Activated T-helper 17 cell treated with anti-CD3 and anti-CD28 coated beads, Interleukin-2, amount 50 U/mL, for 72 hours (primary cell): ENCODE measurements at places on chromosomes 3 and 15. TPM values are rescaled to one million over a fixed set of nuclear protein-coding genes. Genes with fewer than 3 reads are reported as not detected.
A peak's percentile ranks its signal among the peaks of the same experiment; 100 is the strongest.

PLSCR2 gene
- total RNA-seq: not detected

ESYT3 gene
- total RNA-seq: 0.09 TPM

FAM107A gene
- not detected for total RNA-seq

KLHL40 gene
- total RNA-seq: not detected

DNA sequence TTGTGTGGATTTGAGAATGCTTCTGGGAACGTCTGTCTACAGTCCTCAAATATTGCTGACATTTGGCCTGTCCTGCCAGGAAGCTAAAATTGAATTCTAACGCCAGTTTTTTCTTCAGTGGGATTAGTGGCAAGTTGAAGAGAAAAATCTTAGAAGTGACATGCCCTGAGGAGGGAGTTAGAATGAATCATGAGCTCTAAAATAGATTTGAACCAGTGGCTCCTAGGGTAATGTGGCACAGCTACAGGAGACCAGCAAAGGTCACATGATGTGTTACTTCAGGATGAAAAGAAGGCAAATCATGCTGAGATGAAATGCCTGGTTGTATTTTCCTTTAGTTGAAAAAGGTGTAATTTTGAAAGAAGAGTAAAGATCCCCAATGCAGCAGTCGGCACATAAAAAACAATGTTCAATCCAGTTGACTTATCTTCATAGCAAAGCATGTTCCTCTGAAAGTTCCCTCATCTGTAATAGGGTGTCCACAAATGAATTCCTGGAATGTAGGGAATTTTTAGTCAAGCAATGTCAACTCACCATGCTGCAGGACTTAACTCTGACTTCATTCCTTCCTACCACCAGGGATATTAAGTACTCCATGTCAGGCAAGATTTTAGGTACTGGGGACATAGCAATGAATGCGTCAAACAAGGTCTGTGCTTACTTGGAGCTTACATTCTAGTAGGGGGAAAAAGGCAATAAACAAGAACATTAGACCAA lies 171.6 kb downstream of the CADPS start:
- no peak overlapping the region for H3K4me3 ChIP-seq
- no peaks in the 10 kb centered on the region for H3K4me1 ChIP-seq
- no peak overlapping the region for H3K27ac ChIP-seq
- H3K27me3 ChIP-seq: peaks cover 13% of the 10 kb centered on the region

CD200 gene
- total RNA-seq: 5.1 TPM

IL16 gene
- 95.0 TPM for total RNA-seq

DNA sequence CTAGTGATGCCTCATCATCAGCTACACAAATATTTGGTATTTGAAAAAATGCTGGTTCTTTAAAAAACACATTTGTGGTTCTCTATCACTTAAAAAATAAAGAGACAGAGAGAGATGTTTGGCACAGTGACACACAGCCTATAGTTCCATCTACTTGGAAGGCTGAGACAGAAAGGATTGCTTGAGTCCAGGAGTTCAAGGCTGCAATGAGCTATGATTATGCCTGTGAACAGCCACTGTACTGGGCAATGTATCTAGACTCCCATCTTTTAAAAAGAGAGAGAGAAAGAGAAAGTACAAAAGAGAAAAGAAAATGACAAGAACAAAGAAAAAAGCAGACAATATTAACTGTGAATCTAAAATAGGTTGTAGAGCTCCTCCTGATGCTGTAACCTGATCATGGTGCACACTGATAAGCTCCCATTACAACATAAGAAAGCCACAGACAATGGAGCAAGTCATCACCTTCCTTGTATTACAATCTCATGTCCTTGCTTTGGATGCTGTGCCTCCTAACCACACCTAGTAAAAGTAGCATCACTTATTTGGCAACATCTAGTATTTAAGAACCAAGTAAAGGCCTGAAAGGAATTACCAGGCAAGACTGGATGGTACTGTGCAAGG lies 31.7 kb upstream of the MAP4 start:
- no peak for ATAC-seq
- H3K4me3 ChIP-seq: no peak overlapping the region
- H3K27me3 ChIP-seq: no peaks in the 10 kb centered on the region
- H3K27ac ChIP-seq: no peak overlapping the region
- H3K4me1 ChIP-seq: peaks cover 8% of the 10 kb centered on the region

GRCh38 chr3:187540847-187541246 lies 129.3 kb downstream of the SST start:
- no peaks in the 10 kb centered on the region for H3K36me3 ChIP-seq
- H3K27me3 ChIP-seq: peaks cover 24% of the 10 kb centered on the region
- no peak for ATAC-seq
- H3K4me3 ChIP-seq: no peak overlapping the region

GOLGA6B gene
- total RNA-seq: 0.13 TPM

P2RY14 gene
- total RNA-seq: 1.3 TPM

DNA sequence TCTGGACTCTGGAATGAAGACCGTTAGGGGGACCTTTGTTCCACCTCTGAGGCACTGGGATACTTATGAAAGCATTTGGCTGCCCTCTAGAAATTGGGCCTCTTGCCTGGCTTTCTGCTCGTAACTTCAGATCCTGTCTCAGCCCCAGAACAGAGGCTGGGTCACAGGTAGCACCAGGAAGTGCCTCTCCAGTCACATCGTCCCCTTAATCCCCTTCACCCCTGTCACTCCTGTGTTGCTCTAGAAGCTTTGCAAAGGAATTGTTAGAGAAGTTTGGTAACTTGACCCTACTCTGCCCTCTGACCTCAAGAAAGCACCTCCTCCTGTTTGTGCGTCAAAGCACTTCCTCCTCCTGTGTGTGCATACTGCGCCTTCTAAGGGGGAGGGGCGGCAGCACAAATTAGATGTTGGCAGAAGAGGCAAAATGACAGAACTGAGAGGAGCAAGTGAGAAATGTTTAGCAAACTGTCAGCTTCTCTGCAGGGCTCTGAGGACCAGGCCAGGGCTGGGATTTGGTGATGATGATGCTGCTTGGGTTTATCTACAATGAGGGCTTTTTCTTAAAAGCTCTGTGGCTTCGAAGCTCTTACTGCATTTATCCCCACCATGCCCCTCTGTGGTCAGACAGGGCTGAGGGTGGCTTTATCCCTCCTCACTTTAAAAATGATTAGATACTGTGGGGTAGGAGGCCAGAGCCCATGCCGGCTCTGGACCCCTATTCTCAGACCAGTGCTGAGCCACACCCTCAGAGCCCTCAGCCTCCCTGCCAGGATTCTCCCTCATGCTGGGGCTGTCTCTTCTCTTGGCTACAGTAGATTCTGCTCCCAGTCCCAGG lies 76.2 kb downstream of the LARS2 start:
- ATAC-seq: no peak
- H3K36me3 ChIP-seq: peaks cover 42% of the 10 kb centered on the region
- H3K27me3 ChIP-seq: no peaks in the 10 kb centered on the region
- peaks cover 13% of the 10 kb centered on the region for H3K4me1 ChIP-seq
- no peak overlapping the region for H3K4me3 ChIP-seq
- H3K27ac ChIP-seq: peak overlapping the region; percentile 54

GRIP2 gene
- total RNA-seq: 0.21 TPM

EPHB1 gene
- total RNA-seq: 1.2 TPM

DNA sequence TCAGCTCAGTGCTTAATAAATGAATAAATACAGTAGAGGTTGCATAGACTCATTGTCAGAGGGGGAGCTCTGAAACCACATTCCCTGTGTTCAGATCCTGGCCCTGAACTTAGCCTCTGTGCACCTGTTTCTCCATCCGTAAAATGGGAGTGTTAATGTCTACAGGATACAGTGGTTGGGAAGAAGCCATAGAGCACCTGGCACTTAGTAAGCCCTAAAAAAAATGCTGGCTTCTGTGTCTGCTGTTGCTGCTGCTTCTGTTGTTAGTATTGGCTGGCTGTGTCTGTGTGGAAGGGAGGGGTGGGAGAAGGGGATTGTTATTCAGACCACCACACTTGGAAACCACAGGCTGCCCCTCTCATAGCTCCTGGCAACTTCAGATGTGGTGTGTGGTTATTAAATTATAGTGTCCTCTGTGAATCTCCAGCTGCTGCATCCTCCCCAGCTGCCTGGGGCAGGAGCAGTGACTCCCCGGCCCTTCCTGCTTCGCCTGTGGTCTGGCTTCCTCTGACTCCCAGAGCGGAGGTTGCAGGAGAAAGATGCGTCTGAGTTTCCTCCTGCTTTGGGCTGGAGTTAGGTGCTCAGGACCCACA lies 31.0 kb downstream of the FGD5 start:
- H3K4me3 ChIP-seq: no peak overlapping the region
- no peaks in the 10 kb centered on the region for H3K36me3 ChIP-seq
- H3K27ac ChIP-seq: no peak overlapping the region
- peaks cover 6% of the 10 kb centered on the region for H3K27me3 ChIP-seq

CAPN3 gene
- total RNA-seq: 4.6 TPM

DNA sequence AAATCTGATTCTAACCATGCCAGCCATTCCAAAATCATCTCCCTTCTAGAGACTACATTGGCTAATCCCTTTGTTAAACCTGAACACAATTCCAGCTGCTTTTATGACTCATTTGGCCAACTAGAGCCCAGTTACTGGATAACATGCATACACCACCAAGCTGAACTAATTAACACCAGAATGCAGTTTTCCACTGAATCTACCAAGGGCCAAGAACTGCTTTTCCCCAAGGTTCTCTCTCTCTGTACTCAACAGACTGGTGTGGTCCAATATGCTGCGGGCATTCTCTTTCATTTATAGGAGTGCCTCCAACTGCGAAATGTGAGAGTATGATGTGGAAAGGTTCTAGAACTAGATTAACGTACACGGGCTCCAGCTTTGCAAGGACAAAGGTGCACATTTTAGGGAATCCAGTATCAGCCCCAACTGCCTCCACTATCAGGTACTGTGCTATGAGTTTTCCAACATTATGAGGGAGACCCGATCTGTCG lies 1.5 kb downstream of the CHSY1 start:
- H3K4me1 ChIP-seq: peaks cover 35% of the 10 kb centered on the region
- no peak for ATAC-seq
- H3K27me3 ChIP-seq: no peaks in the 10 kb centered on the region
- peaks cover 69% of the 10 kb centered on the region for H3K36me3 ChIP-seq

GRCh38 chr3:188647237-188647636 lies 493.3 kb downstream of the LPP start:
- H3K27me3 ChIP-seq: no peaks in the 10 kb centered on the region
- H3K4me1 ChIP-seq: no peaks in the 10 kb centered on the region
- H3K27ac ChIP-seq: no peak overlapping the region
- H3K36me3 ChIP-seq: no peaks in the 10 kb centered on the region

CSTA gene
- total RNA-seq: not detected

- no peak for ATAC-seq
- H3K27ac ChIP-seq: peak overlapping the region; percentile 78
- peaks cover 38% of the 10 kb centered on the region for H3K4me1 ChIP-seq
- H3K36me3 ChIP-seq: peaks cover 90% of the 10 kb centered on the region
Measured at GRCh38 chr15:74428442-74428787, 5.3 kb downstream of the SEMA7A start.

MON1A gene
- total RNA-seq: 4.6 TPM

SEMA3G gene
- 0.08 TPM for total RNA-seq

- H3K27me3 ChIP-seq: no peaks in the 10 kb centered on the region
- ATAC-seq: peak; percentile 25
- H3K4me1 ChIP-seq: peaks cover 31% of the 10 kb centered on the region
- peak overlapping the region; percentile 74 for H3K27ac ChIP-seq
Measured at GRCh38 chr3:136694321-136694720, 57.9 kb downstream of the STAG1 start.

KCNAB1 gene
- not detected for total RNA-seq

GRCh38 chr3:196694941-196695848 lies 16.9 kb downstream of the CEP19 start:
- H3K36me3 ChIP-seq: peaks cover 12% of the 10 kb centered on the region
- peak overlapping the region; percentile 63 for H3K4me3 ChIP-seq
- no peaks in the 10 kb centered on the region for H3K27me3 ChIP-seq
- H3K27ac ChIP-seq: peak overlapping the region; percentile 99
- peak; percentile 56 for ATAC-seq

SLCO3A1 gene
- total RNA-seq: 7.0 TPM

- H3K4me3 ChIP-seq: no peak overlapping the region
- no peak overlapping the region for H3K27ac ChIP-seq
- no peak for ATAC-seq
- peaks cover 3% of the 10 kb centered on the region for H3K27me3 ChIP-seq
- peaks cover 3% of the 10 kb centered on the region for H3K4me1 ChIP-seq
Measured at GRCh38 chr3:177960014-177960413, 576.2 kb upstream of the KCNMB2 start.

- no peaks in the 10 kb centered on the region for H3K36me3 ChIP-seq
- H3K27ac ChIP-seq: no peak overlapping the region
- ATAC-seq: no peak
- no peaks in the 10 kb centered on the region for H3K4me1 ChIP-seq
Measured at GRCh38 chr15:40830884-40831283, 2.4 kb upstream of the PPP1R14D start.

ZBED2 gene
- 429 TPM for total RNA-seq

CRABP1 gene
- total RNA-seq: not detected

- no peaks in the 10 kb centered on the region for H3K36me3 ChIP-seq
- no peaks in the 10 kb centered on the region for H3K4me1 ChIP-seq
- ATAC-seq: no peak
- no peak overlapping the region for H3K4me3 ChIP-seq
- no peaks in the 10 kb centered on the region for H3K27me3 ChIP-seq
Measured at GRCh38 chr3:30933478-30934207, 39.2 kb upstream of the GADL1 start.

UBA3 gene
- total RNA-seq: 68.0 TPM

DNA sequence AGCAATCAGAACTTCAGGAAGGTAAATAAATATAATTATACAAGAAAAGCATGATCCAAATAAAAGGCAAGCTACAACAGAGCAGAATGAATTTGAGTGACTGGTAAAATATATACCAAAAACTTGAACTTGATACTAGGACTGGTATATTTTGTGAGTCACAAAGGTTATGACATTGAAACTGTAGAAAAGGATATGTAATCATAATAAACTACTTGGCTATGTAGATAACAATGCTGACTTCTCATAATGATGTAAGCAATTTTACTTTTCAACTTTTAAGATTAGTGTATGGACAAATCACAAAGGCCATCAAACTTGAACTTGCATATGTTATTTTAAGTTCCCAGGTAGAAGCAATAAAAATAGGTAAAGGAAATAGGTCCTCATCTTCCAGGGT lies 384.5 kb upstream of the NECTIN3 start:
- no peaks in the 10 kb centered on the region for H3K4me1 ChIP-seq
- ATAC-seq: no peak
- H3K4me3 ChIP-seq: no peak overlapping the region
- H3K36me3 ChIP-seq: no peaks in the 10 kb centered on the region
- peaks cover 3% of the 10 kb centered on the region for H3K27me3 ChIP-seq

DNA sequence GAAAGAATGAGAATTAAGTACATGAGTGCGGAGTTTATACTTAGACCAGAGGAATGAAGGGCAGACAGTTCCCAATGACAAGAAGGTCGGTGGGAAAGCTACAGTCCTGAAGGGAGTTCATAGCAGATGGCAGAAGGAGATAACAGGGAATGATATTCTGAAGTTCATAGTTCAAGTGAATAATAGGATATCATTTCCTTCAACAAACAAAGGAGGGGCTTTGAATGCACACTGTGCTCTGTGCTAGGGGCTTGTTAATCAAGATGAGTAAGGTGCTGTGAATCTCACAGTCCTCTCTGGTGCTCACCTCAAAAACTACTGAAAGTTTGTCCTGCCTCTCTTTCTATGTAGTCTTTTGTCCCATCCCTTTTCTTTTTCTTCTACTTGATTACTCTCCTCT lies 41.9 kb downstream of the SIDT1 start:
- H3K27ac ChIP-seq: peak overlapping the region; percentile 51
- H3K4me3 ChIP-seq: no peak overlapping the region
- no peak for ATAC-seq
- H3K36me3 ChIP-seq: peaks cover 6% of the 10 kb centered on the region
- H3K4me1 ChIP-seq: peaks cover 7% of the 10 kb centered on the region

- no peaks in the 10 kb centered on the region for H3K36me3 ChIP-seq
- H3K4me3 ChIP-seq: peak overlapping the region; percentile 79
- no peaks in the 10 kb centered on the region for H3K27me3 ChIP-seq
- H3K27ac ChIP-seq: peak overlapping the region; percentile 76
- peaks cover 26% of the 10 kb centered on the region for H3K4me1 ChIP-seq
Measured at GRCh38 chr15:64905119-64905831, 6.4 kb upstream of the ANKDD1A start.

IL20RB gene
- 1.6 TPM for total RNA-seq
